ENCODE measurements at places on chromosomes 7 and 10. TPM values are rescaled to one million over a fixed set of nuclear protein-coding genes. Genes with fewer than 3 reads are reported as not detected.

- no peak overlapping the region for H3K27ac ChIP-seq
- H3K4me1 ChIP-seq = no peaks in the 10 kb centered on the region
- no peaks in the 10 kb centered on the region for H3K27me3 ChIP-seq
- DNase-seq = no peak
- H3K36me3 ChIP-seq = peaks cover 5% of the 10 kb centered on the region
- H3K4me3 ChIP-seq = no peak overlapping the region
These were observed 30.2 kb downstream of the PLCE1 start for GRCh38 chr10:94023906-94024305.

- no peak for DNase-seq
- H3K4me3 ChIP-seq = no peak overlapping the region
- H3K4me1 ChIP-seq = no peaks in the 10 kb centered on the region
- H3K36me3 ChIP-seq = no peaks in the 10 kb centered on the region
- no peaks in the 10 kb centered on the region for H3K27me3 ChIP-seq
These were observed 15.6 kb downstream of the GRIFIN start for GRCh38 chr7:2460641-2461040.

The CUTC gene
- 21.7 TPM for polyA plus RNA-seq

The GLI3 gene
- polyA plus RNA-seq = 1.8 TPM

The CC2D2B gene
- polyA plus RNA-seq = not detected
